Activated T-helper 9 cell treated with anti-CD3 and anti-CD28 coated beads, Interleukin-2, amount 50 U/mL, for 16 hours (primary cell): ENCODE measurements at places on chromosomes 13 and 19.

- DNase-seq, result no peak
Observed at GRCh38 chr13:94435604-94436226, 43.8 kb downstream of the DCT start.

GRCh38 chr13:100528820-100529219 lies 59.8 kb downstream of the GGACT start:
- DNase-seq, result no peak

- DNase-seq, result no peak
Observed at GRCh38 chr19:49210901-49211451, 53.4 kb downstream of the TRPM4 start.

DNA sequence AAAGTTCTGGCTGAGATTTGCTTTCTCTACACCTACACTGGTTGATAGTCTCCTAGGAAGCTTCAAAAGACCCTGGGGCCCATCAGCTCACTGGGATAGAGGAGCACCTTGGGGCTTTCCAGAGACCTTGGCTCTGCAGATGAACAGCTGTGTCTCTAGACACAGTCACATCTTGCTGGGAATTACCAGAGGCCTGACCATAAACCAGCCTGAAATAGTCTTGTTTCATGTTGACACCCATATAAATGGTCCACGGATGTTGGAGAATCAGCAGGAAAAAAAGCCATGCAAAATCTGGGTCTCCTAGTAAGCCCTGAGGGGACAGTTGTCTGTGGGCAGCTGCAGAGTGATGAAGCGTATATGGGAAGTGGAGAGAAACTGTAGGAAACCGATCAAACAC lies 207.6 kb downstream of the DNAJC15 start:
- no peak for DNase-seq

DNA sequence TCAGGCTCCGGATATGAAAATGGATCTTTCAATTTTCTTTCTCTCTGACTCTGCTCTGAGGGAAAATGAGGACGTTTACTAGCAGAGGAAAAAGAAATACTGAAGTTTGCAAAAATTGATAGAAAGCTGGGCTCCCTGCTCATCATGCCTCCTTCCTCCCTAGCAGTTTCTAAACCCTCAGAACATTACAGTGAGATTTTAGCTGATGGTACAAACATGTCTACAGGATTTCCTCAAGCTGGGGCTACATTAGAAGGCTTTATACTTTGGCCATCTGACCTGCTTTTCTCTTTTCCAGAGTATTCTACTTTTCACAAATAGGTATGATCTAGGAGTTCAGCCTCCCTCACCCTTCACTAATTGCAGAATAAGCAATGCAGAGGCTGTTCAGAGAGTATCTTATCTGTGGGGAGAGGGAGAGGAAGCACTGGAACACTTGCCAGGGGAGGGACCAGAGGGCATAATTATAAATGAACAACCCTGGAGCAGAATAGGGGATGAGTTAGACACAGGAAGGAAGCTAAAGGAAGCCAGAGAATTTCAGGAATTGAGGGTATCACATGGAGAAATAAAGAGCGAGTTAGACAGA lies 30.0 kb downstream of the CEACAM1 start:
- DNase-seq, result no peak

DNA sequence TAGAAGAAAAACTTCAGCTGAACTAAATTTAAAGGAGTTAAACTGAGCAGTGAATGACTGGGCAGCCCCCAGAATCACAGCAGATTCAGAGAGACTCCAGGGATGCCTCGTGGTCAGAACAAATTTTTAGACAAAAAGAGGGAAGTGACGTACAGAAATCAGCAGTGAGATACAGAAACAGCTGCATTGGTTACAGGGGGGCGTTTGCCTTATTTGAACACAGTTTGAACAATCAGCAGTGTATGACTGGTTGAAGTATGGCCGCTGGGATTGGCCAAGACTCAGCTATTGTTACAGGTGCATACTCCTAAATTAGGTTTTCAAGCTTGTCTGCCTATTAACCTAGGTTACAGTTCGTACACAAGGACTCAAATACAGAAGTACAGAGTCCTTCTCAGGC lies 2.2 kb upstream of the SPRYD7 start:
- DNase-seq, result no peak

GRCh38 chr19:19032420-19033175 lies 719 bp downstream of the SUGP2 start:
- peak; percentile 41 for DNase-seq

GRCh38 chr13:94548821-94549231 lies 47.1 kb downstream of the TGDS start:
- no peak for DNase-seq

GRCh38 chr13:20127562-20128458 lies 33.0 kb downstream of the GJA3 start:
- no peak for DNase-seq

- DNase-seq, result no peak
Observed at GRCh38 chr19:4986471-4986891, 17.6 kb downstream of the KDM4B start.

DNA sequence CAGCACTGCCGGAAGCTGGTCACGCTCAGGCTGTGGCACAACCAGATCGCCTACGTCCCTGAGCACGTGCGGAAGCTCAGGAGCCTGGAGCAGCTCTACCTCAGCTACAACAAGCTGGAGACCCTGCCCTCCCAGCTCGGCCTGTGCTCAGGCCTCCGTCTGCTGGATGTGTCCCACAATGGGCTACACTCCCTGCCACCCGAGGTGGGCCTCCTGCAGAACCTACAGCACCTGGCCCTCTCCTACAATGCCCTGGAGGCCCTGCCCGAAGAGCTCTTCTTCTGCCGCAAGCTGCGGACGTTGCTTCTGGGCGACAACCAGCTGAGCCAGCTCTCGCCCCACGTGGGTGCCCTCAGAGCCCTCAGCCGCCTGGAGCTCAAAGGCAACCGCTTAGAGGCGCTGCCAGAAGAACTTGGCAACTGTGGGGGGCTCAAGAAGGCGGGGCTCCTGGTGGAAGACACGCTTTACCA lies 3.2 kb upstream of the MAP2K7 start:
- no peak for DNase-seq

- DNase-seq, result no peak
Observed at GRCh38 chr13:33312150-33312860, 26.8 kb upstream of the STARD13 start.

DNA sequence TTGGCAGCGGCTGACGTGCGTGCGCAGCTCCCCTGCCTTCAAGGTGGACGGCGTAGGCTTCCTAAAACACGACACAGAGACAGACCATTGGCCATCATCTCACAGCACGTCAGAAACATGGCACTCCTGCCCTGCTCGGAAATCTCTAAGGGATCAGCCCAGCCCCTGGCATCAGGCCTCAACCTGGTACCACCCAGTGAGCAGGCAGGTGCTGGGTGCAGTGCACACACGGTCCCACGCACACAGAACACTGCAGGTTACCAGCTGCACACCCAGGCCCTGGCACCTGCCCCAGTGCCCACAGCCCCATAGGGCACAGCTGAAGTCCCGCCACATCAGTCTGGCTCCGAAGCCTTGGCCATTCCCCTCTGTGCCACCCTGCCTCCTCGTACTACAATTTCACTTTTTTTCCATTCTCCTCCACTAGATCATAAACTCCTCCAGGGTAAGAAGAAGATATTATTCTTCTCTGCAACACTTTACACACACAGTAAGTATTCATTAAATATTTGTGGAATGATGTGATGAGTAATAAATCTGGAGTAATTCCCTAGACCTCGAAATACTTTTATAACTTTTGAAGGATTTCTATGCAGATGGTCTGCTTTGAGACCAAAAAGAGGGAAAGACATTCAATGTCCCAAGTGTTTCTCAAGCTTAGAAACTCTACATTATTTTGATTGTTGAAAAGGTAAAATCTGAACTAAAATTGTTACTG lies 156.4 kb downstream of the COL4A1 start:
- DNase-seq, result no peak

DNA sequence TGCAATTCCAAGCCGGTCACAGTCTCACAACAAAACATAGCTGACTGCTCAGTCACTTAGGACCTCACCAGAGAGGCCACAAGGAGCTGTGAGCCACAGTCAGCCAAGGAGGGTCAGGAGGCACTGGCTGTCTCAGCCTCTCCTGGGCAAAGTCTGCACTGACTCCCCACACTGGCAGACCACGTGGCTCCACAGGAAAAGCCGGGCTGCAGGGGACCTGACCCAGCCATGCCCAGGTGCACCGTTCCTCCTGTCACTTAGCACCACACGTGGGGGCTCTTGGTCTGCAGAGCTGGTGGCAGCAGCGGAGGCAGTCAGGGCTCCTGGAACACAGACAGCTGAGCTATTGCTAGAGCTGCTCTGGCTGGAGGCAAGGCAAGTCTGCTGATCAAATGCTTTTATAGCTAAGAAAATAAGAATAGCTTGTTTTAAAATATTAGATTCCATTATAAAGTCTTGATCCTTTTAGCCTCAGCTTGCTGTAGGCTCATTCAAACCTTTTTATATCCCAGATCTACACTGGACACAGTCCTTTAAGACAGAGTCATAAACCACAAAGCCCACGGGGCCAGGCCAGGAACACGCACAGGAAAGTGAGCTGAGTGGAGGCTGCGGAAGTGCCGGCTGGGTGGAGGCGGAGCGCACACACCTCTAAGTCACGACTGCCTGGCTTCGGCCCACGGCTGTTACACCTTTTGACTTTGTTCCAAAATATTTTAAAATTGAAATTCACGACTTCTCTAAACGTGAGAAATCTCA lies 744.1 kb downstream of the UQCRFS1 start:
- DNase-seq, result no peak
